Prostate gland (tissue), 2 donors: ENCODE measurements at places on chromosomes 13 and 19. TPM values are rescaled to one million over a fixed set of nuclear protein-coding genes. Genes with fewer than 3 reads are reported as not detected.

Gene MCF2L
- total RNA-seq, result 64.7 TPM

Gene SIGLEC12
- not detected for total RNA-seq

Gene RFPL4A
- not detected for total RNA-seq

Gene ZNF112
- total RNA-seq, result 7.3 TPM

Gene SMIM44
- total RNA-seq, result 1.7 TPM

Gene PPM1N
- 0.36 TPM for total RNA-seq

- H3K27ac ChIP-seq, result peak within 1 kb of the TSS; percentile 23
- H3K4me1 ChIP-seq, result no peaks in the 10 kb centered on the region
- DNase-seq, result peak; percentile 74
- no peaks in the 10 kb centered on the region for H3K36me3 ChIP-seq
- peak within 1 kb of the TSS; percentile 60 for H3K4me3 ChIP-seq
These were observed at the start of gene RGCC for GRCh38 chr13:41456768-41457588. TSS of gene RGCC (plus strand) at chr13:41457550. CDS start at chr13:41457708, 158 bp downstream.

- no peak for DNase-seq
- no peaks in the 10 kb centered on the region for H3K4me1 ChIP-seq
- H3K36me3 ChIP-seq, result no peaks in the 10 kb centered on the region
- no peak overlapping the region for H3K4me3 ChIP-seq
These were observed 72.3 kb downstream of the GPR12 start for GRCh38 chr13:26688286-26688685.

GRCh38 chr13:76067850-76068249 is 431.7 kb downstream of the LMO7 start:
- H3K27me3 ChIP-seq, result no peaks in the 10 kb centered on the region
- H3K4me1 ChIP-seq, result no peaks in the 10 kb centered on the region
- H3K4me3 ChIP-seq, result no peak overlapping the region
- H3K36me3 ChIP-seq, result no peaks in the 10 kb centered on the region

- no peak overlapping the region for H3K4me3 ChIP-seq
- no peaks in the 10 kb centered on the region for H3K36me3 ChIP-seq
- H3K4me1 ChIP-seq, result peaks cover 14% of the 10 kb centered on the region
- H3K27ac ChIP-seq, result no peak overlapping the region
- no peak for DNase-seq
These were observed 2.9 kb upstream of the PPP1R37 start for GRCh38 chr19:45090034-45090433.

DNA sequence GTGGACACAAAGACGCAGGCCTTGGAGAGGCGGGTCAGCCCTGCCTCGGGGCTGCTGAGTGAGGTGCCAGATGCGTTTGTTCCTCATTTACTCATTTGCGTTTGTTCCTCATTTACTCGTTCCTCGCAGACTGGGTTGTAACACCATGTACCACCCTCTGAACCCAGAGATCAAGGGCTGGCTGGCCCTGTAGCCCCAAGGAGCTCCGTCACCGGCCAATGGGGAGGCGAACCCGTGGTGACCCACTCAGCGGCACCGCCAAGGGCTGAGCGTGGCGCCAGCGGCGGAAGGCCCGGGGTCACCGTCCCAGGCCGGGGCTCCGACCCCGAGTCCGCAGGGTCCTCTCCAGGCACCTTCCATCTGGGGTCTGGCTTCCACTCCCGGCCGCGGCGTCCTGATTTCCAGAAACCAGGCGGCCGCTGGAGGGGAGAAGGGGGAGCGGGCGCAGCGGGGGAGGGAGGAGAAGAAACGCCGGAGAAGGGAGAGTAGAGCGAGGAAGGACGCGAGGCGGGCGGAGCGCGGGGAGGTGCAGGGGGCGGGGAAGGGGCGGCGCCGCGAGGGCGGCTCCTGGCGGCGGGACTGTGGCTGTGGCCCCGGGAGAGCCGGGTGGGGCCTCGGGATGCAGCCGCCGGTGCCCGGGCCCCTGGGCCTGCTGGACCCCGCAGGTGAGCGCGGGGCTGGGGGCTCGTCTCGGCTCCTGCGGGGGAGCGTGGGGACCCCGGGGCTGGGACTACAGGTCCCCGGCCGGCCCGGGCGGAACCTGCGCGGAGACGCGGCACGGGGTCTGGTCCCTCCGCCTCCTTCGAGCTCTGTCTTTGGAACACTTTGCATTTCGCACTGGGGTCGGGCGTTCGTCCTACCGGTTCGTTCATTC is at the start of gene TMEM255B:
TMEM255B (plus strand) TSS at position 576 of the 874 bp plus-strand sequence; CDS start at position 620, 44 bp downstream.
- peak; percentile 71 for DNase-seq
- no peaks in the 10 kb centered on the region for H3K36me3 ChIP-seq
- H3K27ac ChIP-seq, result peak within 1 kb of the TSS; percentile 70
- H3K4me3 ChIP-seq, result peak within 1 kb of the TSS; percentile 60
